ENCODE measurements at places on chromosomes 3 and 15.

DNA sequence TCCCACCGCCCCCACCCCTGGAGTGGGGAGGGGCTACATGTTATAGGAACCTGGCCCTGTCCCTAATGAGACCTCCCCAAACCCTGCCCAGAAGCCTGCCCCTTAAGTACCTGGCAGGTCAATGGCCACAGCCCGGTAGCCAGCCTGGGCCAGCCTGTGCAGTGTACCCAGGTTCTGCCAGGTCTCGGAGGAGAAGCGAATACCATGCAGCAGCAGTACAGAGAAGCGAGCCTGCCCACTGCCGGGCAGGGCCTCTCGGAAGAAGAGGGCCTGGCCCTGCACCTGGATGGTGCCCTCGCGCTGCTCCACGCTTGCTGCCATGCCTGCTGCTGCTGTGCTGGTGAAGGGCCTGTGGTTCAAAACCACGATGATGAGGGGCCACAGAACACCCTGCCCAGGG, 2.5 kb downstream of the ABHD14B start:
- no peaks in the 10 kb centered on the region for H3K27me3 ChIP-seq
- H3K4me1 ChIP-seq = peaks cover 33% of the 10 kb centered on the region
- no peaks in the 10 kb centered on the region for H3K36me3 ChIP-seq
- DNase-seq = no peak

DNA sequence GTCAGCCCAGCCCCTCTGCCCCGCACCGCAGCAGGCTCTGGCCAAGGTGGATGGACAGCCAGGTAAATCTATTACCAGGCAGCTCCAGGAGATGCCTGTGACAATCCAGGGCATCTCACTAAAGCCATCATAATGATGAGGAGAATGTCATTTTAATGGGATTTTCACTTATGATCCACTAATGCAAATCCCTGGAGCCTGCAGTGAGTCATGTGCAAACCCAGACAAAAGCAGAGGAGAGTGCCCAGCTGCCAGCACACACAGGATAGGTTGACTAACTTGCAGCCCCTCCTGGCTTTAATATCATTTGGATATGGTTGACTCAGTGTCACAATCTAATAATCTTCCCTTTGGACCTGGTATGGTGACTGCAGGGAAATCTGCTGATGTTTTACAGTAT, 206.9 kb upstream of the TRIM42 start:
- no peak overlapping the region for H3K4me3 ChIP-seq
- H3K4me1 ChIP-seq = peaks cover 64% of the 10 kb centered on the region
- no peaks in the 10 kb centered on the region for H3K27me3 ChIP-seq
- peak overlapping the region; percentile 20 for H3K27ac ChIP-seq
- no peak for DNase-seq

DNA sequence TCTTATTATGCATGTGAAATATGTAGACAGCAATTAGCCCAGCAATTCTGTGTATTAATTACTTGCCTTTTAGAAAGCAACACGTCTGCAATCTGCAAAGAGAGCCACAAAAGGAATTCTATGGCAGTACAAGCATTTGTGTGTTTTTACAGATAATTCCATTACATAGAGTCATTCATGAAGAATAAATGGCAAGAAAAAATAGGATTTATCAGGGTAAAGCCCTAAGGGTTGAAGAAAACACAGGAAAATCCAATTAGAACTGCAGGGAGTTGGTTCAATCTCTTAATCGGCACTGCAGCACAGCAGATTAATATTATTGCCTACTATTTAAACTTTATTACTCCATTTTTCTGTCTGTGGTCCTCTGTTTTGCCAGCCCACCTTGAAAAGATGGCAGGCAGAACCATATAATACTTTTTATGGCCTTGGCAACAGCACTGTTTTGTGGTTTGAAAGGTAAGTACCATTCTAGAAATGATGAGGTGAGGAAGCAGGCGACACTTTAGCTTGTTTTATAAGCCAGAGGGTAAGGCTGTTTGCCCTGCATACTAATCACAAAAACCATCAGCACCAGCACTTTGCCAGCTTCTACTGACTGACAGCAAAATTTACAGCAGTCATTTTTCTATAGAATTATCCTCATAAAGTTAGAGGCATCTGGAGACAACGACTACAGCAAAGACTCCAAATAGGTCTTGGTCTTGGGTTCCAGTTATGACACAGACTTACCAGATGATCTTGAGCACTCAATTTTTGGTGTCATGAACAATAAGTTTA, 638.2 kb upstream of the NAALADL2 start:
- H3K27ac ChIP-seq = no peak overlapping the region
- H3K27me3 ChIP-seq = peaks cover 2% of the 10 kb centered on the region
- no peak overlapping the region for H3K4me3 ChIP-seq

GRCh38 chr3:31747785-31748184, 215.1 kb downstream of the STT3B start:
- no peaks in the 10 kb centered on the region for H3K27me3 ChIP-seq
- peaks cover 5% of the 10 kb centered on the region for H3K4me1 ChIP-seq
- no peak overlapping the region for H3K27ac ChIP-seq
- peaks cover 6% of the 10 kb centered on the region for H3K36me3 ChIP-seq
- no peak for DNase-seq
- H3K4me3 ChIP-seq = no peak overlapping the region

GRCh38 chr3:31840252-31840651, 140.8 kb downstream of the OSBPL10 start:
- no peaks in the 10 kb centered on the region for H3K27me3 ChIP-seq
- DNase-seq = no peak

DNA sequence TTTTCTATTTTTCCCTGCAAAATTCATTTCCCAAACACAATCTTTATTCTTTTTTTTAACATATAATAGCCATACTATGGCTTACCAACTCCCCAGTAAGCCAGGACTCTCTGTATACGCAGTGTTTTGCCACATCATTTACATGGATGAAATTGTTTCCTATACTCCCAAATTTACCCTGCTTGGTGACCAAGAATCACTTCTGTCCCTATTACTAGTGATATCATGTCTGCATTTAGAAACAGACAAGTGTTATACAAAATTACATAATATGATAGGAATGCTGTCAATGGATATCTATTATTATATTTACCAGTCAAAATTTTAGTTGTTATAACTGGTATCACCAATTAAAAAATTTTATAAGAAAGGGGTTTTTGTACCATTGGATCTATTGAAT, 77.8 kb downstream of the LIPC start:
- no peaks in the 10 kb centered on the region for H3K27me3 ChIP-seq
- H3K4me1 ChIP-seq = peaks cover 33% of the 10 kb centered on the region
- H3K36me3 ChIP-seq = no peaks in the 10 kb centered on the region
- no peak for DNase-seq

DNA sequence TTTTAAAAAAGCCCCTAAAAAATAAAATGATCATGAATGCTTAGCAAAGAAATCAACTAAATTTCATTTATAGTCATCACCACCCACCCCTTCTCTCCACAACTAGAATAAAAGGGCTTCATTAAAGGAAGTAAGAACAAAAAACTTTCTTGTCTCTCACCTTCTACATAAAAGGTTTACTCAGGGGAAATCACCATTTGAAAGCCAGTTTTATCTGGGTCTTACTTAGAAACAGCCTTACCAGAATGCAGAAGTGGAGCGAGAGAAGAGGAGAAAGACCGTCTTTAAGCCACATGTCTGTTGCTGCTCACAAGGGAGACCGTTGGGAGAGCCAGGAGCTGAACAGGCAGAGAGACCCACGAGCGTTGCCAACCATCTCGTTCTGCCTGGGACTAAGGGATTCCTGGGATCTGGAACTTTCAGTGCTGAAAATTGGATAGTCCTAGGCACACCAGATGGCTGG, 350.1 kb upstream of the PROK2 start:
- DNase-seq = no peak
- H3K27me3 ChIP-seq = peaks cover 20% of the 10 kb centered on the region
- no peak overlapping the region for H3K27ac ChIP-seq
- no peaks in the 10 kb centered on the region for H3K36me3 ChIP-seq
- peaks cover 12% of the 10 kb centered on the region for H3K4me1 ChIP-seq

GRCh38 chr15:61951949-61952348, 108.3 kb downstream of the VPS13C start:
- H3K4me3 ChIP-seq = no peak overlapping the region
- no peak for DNase-seq
- H3K36me3 ChIP-seq = peaks cover 18% of the 10 kb centered on the region
- H3K27me3 ChIP-seq = no peaks in the 10 kb centered on the region

- no peaks in the 10 kb centered on the region for H3K36me3 ChIP-seq
- H3K27me3 ChIP-seq = no peaks in the 10 kb centered on the region
- DNase-seq = no peak
These were observed 837.6 kb upstream of the DPPA4 start for GRCh38 chr3:110174908-110175307.

- H3K27me3 ChIP-seq = peaks cover 33% of the 10 kb centered on the region
- no peaks in the 10 kb centered on the region for H3K4me1 ChIP-seq
- no peak overlapping the region for H3K4me3 ChIP-seq
- no peak for DNase-seq
- H3K36me3 ChIP-seq = no peaks in the 10 kb centered on the region
These were observed 33.7 kb downstream of the PRR20G start for GRCh38 chr3:127254033-127254644.

GRCh38 chr3:159859424-159859823, 129.2 kb upstream of the IL12A start:
- H3K4me3 ChIP-seq = no peak overlapping the region
- peaks cover 68% of the 10 kb centered on the region for H3K4me1 ChIP-seq
- no peaks in the 10 kb centered on the region for H3K27me3 ChIP-seq
- H3K36me3 ChIP-seq = no peaks in the 10 kb centered on the region
- H3K27ac ChIP-seq = peak overlapping the region; percentile 3

DNA sequence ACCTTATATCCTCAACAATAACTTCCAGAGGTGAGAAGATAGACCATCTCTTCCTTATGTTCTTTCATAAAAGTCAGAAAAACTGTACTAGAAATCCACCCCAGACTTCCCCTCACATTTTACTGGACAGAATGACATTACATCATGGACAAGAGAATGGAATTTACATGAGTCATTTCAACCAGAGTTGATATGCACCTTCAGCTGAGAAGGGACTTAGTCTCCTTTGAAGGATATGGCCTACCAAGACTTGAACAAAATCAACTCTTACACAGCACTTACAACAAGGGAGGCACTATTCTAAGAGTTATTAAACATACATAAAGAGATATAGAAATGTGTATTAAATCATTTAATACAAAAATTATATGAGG, 380.0 kb upstream of the DPH6 start:
- peaks cover 4% of the 10 kb centered on the region for H3K4me1 ChIP-seq
- DNase-seq = no peak
- H3K36me3 ChIP-seq = no peaks in the 10 kb centered on the region
- no peaks in the 10 kb centered on the region for H3K27me3 ChIP-seq

- H3K27ac ChIP-seq = no peak overlapping the region
- H3K4me3 ChIP-seq = no peak overlapping the region
- peaks cover 24% of the 10 kb centered on the region for H3K4me1 ChIP-seq
- H3K36me3 ChIP-seq = no peaks in the 10 kb centered on the region
- H3K27me3 ChIP-seq = no peaks in the 10 kb centered on the region
These were observed 14.6 kb upstream of the MME start for GRCh38 chr3:155065537-155065936.

- H3K4me1 ChIP-seq = peaks cover 7% of the 10 kb centered on the region
- no peak overlapping the region for H3K27ac ChIP-seq
- DNase-seq = no peak
- peaks cover 10% of the 10 kb centered on the region for H3K27me3 ChIP-seq
These were observed 22.2 kb downstream of the IQSEC1 start for GRCh38 chr3:13051066-13051465.

DNA sequence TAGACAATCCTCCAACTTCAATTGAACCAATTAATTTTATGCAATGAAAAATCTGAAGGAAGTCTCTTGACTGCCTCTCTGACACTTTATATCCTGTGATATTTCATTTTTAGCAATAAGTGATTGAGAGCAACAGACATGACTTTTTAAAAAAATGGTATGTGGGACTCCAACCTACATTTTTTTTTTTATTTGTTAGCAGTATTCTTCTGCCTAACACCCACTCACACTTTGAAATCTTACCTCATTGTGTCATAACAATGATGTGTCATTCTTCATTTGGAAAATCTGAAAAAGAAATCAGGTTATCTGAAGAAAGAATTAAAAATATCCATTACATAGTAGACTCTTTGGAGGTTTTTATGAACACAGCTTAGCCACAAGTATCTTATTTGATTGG, 541.3 kb upstream of the KCNMB2 start:
- DNase-seq = no peak
- peaks cover 6% of the 10 kb centered on the region for H3K4me1 ChIP-seq
- H3K4me3 ChIP-seq = no peak overlapping the region
- H3K27ac ChIP-seq = no peak overlapping the region
- H3K27me3 ChIP-seq = no peaks in the 10 kb centered on the region
